ENCODE measurements at places on chromosomes 2 and 18. TPM values are rescaled to one million over a fixed set of nuclear protein-coding genes. Genes with fewer than 3 reads are reported as not detected.

- DNase-seq = peak; percentile 12
Observed at GRCh38 chr18:48674758-48675351, 136.0 kb downstream of the CTIF start.

DNA sequence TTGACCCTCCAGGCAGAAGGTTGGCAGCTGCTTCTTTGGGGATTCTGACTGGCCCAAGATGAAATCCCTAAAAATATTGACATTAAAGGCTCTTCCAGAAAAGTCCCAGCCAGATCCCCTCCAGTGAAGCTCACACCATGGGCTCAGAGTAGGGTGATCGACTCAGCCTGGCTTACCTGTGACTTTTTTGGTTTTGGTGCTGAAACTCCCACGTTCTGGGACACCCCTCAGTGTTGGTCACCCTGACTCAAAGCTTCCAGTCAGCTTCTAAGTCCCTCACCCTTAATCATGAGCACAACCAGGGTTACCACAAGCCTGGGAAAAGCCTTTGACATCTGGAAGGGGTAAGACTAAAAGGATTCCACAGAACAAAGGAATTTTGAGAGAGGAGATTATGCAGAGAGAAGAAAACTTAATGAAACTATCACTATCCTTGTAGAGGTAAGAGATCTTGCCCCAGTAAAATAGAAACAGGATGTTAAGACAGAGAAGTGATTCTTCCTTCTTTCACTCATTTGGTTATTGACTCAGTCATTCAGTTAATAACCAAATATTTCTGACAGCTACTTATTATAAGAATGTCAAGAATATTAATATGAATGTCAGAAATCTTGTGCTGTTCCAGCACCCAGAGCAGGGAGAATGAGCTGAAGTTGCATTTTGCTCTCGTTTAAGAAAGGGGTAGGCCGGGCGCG is 66.8 kb upstream of the SEC11C start:
- no peak for DNase-seq

GRCh38 chr2:128366713-128367511 is 48.2 kb upstream of the HS6ST1 start:
- no peak for DNase-seq

DNA sequence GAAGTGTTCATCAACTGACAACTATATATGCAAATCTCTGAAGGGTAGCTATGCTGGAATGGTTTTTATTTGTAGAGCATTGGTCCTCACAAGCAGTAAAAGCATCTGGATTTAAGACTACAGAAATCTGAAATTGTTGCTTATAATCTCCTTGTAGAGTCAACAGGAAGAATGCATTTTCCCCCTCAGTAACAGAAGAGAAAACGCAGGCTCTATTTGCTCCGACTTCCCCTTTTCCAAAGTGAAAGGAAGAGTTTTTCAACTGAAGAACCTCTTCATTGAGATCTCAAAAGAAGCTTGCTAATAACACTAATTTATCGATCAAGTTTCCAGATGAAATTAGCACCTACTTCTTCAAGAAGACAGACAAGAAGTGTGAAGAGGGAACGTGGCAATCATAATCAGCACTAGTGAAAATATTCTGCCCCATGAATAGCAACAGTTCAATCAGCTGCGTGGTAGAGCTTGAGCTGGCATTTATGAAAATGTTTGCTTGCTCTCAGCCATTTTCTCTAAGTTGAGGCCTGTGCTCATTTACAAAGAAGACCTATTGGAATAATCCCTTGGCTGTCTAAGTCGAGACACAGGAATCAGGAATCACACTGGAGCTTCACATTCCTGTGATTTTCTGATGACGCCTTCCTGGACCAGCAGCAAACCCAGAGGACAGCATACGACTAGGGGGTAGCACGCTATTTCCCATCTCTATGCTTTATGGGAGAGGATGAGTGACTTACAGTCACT is 43.7 kb downstream of the TGIF1 start:
- no peak for DNase-seq

GRCh38 chr18:26448714-26449159 is 99.6 kb downstream of the KCTD1 start:
- DNase-seq = no peak

DNA sequence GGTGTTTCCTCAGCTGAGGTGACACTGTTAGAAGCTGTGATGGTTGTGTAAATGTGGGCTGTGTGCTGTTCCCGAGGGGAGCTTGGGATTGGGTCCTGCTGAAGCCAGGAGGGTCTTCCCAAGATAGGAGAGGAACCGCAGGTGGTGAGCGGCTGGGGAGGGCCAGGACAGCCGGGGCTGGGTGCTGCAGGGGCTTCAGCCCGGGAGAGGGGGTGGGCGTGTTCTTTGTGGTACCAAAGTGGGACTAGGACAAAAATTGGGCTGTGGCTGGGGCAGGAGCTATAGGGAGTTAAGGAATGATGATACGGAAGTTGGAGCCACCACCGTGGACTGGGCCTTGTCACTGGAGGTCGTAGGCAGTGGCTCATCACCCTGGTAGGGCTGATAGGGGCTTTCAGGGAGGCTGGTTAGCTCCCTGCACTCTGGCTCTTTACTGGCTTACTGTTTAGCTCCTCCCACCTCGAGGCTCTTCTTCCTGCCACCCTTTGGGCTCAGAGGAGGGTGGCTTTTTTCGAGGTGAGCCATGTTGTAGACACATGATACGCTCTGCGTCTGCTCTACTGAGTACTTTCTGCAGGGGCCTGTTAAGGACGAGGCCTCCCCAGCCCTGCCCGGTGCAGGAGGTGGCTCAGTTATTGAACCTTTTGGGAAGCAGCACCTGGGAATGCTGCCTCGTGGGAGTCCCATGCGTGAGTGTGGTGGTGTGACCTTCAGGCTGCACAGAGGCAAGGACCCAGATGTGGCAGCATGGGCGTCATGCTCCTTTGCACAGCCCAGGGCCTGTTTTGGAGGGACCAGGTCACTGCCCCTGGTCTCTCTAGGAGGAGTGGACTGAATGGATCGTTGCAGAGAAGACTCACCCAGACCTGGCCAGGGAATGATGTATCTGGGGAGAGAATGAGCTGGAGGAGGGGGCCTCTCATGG is 21.6 kb downstream of the ASB1 start:
- no peak for DNase-seq

DNA sequence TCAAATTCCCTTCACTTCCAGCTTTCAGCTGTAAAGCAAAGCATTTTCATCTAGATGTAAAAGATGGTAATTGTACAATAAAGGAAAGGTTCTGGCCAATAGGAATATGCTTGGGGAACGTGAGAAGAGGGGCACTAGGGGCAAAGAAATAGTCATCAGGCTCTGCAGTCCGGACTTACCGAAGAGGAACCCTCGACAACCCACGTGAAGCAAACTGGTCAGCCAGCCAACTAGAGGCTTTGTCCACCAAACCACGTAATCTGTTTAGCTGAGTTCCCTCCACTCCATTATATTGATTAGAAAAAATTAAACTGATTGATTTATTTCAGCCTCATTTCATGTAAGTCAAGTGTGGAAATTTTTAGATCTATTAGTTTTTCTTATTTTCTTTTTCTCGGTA is 300.4 kb upstream of the FANCL start:
- DNase-seq = no peak

DNA sequence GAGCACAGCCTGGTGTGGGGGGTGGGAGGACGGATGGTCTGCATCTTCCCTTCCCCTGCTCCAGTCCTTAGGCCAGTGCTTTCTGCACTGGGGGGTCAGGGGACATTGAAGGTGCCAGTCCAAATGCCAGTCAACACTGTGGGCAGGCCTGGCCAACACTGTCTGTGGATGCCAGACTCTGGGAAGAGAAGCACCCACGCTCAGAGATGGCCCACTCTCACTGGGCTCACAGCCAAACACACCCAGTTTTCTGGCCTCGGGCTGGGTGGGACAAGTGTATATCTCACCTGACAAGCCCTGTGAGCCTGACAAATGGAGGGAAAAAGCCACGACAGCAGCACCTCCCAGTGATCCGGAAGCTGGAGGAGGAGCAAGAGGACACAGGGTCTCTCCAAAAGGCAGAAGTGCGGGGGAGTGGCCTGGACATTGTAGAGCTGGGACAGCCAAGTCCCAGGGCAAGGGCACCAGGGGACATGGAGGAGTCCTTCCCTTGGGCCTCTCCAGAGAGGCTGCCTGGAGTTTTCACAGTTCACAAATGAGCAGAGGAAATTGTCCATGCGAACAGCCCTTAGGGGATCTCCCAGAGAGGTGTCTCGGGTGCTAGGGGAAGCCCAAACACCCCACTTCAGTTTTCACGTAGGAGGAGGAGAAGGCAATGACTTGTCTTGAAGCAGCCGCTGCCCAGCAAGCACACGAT is 79.3 kb downstream of the SDC1 start:
- DNase-seq = no peak

DNA sequence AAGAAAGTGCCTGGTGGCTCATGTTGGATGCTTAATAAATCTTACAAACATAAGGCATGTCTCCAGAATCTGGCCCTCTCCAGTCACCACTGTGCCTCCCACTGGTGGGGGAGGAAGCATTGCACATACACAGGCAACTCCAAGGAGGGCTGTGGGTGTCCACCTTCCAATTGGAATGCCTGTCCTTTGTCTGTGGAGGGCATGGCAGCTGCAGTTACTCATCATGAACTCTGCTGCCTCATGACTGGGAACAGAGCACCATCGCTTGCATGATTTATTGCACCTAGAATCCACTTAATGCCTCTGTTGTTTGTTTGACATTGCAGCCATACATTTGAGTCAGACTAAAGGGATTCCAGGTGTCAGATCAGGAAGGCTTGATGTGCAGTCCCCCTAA is 278.9 kb downstream of the PRKCE start:
- DNase-seq = no peak

DNA sequence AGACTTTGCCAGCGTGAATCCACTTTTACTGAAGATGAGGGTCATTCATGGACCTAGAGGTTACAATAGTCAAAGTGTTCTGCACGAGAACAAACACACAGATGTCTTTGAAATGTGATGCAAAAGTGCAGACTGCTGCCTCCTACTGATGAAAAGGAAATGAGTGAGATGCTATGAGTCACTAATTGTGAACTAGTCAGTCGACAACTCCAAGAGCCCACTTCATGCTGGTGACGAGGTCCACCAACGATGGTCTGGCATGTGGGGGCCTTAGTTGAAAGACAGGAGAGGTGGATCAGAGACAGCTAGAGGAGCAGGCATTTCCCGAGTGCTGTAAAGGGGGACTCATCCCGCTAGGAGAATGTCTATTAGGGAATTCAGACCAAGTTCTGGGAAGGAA is 17.1 kb upstream of the ZNF236 start:
- DNase-seq = no peak

DNA sequence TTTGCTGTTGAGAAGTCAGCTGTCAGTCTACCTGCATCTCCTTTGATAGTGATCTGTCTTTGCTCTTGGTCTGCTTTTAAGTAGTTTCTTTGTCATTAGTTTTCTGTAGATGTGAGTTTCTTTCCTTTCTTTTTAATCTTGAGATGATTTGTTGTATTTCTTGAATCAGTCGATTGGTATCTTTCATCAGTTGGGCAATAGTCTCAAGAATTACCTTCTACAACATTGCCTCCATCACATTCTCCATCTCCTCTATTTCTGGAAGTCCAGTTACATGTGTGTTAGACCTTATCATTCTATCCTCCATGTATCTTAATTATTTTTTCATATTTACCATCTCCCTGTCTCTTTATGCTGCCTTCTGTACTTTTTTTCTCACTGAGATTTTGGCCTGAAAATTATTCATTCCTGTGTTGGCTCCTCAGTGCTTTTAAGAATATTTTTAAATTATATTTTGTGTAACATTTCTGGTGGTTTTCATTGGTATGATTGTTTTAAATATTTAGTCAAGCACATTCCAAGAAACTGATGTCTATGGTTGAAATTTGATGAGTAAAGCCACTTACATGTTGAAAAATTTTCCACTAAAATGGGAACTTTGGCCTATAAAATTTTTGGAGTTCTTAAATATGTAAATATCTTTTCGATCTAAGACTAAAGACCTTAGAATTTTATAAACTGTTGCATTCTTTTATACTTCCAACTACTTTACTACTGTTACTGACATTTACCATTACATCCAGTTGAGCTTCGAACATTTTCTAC is 239.5 kb upstream of the MGAT5 start:
- DNase-seq = no peak

DNA sequence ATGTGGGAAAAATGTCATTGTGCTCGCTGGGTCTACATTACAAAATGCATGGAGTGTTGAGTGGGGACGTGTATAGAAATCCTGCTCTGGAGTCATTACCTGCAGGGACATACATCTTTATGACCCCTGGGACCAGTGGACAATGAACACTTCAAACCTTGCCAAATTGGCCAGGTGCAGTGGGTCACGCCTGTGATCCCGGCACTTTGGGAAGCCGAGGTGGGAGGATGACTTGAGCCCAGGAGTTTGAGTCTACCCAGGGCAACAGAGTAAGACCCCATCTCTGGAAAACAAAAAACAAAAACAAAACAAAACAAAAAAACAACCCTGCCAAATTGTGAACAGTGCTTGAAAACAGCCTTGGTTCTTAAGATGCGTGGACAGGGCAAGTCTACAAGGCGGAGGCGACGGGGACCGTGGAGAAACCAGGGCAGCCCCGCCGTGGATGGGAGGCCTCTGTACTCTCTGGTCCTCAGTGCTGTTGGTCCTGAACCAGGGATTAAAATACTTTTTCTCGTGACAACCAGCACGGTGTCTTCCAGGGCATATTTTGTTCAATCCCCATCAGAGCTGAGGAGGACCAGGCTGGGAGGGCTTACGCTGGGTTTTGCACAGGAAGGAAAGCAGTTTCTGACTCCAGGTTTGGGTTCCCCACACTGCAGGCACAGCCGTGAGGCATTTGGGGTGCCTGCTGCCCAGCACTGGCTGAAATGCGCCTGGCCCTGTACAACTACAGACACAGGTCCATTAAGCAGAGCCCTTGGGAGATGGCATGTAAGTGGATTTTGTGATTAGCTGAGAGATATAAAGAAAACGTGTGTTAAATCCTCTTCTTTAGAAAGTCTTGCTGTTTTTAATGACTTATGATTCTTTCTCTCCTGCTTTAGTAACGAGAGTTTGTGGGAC is 13.7 kb downstream of the COLEC11 start:
- no peak for DNase-seq

- DNase-seq = peak; percentile 99
Observed at GRCh38 chr2:44168681-44169154, at the start of gene PPM1B. PPM1B (plus strand) TSS chr2:44168875; CDS start chr2:44201200, 32,325 bp downstream.

DNA sequence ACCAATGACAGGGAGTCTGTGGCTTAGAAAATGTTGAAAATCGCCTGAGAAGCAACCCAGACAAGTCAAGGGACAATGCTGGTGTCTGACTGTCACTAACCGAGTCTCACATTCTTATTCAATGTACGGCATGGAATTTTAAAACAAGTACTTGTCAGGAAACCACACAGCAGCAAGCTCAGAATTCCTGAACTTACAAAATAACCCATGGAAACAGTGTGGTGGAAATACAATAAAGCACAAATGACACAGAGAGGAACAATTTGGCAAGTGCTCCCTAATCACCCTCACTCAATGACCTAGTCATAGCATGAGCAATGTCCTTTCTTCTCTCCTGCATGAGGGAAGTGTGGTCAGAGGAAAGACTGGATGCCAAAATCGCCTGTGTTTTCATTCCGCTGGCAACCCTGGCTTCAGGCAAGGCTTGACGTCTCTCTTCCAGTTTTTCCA is 154.0 kb downstream of the SATB2 start:
- no peak for DNase-seq

GRCh38 chr2:175309799-175310198 is 128.3 kb upstream of the ATP5MC3 start:
- DNase-seq = no peak

The LOXHD1 gene
- 0.62 TPM for total RNA-seq

All from uterus (tissue), 4 donors.